ENCODE measurements at places on chromosomes 2 and 18. TPM values are rescaled to one million over a fixed set of nuclear protein-coding genes. Genes with fewer than 3 reads are reported as not detected.

ID2 gene
- total RNA-seq = 112 TPM

ARL4C gene
- 4.1 TPM for total RNA-seq

C2orf80 gene
- total RNA-seq = not detected

GRCh38 chr18:38843291-38843690, 1277.7 kb upstream of the CELF4 start:
- DNase-seq = no peak

DNA sequence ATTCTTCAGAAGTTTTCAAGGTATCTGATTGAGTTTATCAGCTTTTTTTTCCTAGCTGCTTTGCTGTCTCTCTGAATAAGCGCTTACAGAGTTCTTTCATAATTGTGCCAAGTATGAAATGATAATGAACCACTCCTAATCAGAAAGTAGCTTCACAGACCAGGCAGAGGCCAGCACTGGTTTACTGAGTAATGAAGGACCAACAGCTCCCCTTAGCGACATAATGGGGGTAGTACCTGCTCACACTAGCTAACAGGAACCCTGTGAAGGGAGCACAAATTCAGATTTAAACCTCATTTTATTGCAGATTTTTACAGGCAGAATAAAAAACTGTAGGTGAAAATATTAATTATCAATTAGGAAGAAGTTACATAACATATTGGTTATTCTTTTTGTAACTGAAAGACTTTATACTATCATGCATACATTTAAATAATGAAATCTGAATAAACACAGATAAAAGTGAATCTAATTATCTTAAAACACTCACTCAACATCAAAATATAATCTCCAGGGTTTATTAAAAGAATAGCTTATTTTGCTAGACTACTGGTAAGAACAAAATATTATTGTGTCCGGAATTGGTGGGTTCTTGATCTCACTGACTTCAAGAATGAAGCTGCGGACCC, 53.7 kb upstream of the LRRC30 start:
- no peak for DNase-seq

DNA sequence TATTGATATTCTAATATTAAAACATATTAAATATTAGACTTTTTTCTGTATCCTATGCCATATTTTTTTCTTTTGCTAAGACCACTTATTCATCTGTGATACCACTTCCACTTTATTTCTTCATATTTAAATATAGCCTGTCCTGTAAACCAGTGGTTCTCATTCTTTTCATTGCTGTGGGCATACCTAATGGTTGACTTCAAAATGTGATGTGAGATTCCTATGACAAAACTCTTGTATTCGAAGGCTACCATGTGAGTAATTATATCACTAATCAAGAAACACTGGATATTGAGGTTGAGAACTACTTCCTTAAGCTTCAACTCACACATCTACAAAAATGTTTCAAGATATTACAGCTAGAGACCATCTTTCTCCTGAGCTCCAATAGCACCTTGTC, 3.6 kb downstream of the SCRN3 start:
- DNase-seq = no peak

Measured in HCT116 (cell line).